ENCODE measurements at places on chromosomes 7 and 10. TPM values are rescaled to one million over a fixed set of nuclear protein-coding genes. Genes with fewer than 3 reads are reported as not detected.
A peak's percentile ranks its signal among the peaks of the same experiment; 100 is the strongest.

- no peak overlapping the region for H3K4me3 ChIP-seq
- H3K36me3 ChIP-seq, result no peaks in the 10 kb centered on the region
- H3K27ac ChIP-seq, result no peak overlapping the region
- no peaks in the 10 kb centered on the region for H3K27me3 ChIP-seq
Observed at GRCh38 chr7:19464241-19464640, 244.6 kb downstream of the POLR1F start.

DNA sequence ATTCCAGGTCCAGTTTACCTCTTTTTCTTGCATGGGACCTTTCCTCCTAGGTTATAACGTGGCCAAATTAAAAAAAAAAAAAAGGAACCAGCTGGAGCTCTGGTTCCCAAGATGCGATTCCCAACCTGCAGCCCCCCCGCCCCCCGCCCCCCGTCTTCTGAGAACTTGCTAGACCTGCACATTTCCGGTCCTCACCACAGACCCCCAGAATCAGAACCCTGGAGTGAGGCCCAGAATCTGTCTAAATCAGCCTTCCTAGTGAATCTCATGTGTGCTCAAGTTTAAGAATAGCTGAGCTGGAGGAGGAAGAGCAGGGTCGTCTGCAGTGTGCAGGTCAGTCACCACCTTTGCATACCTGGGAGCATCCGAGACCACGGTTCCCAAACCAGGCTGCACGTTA, 144.2 kb downstream of the KLF6 start:
- H3K27ac ChIP-seq, result no peak overlapping the region
- no peak for DNase-seq
- no peaks in the 10 kb centered on the region for H3K36me3 ChIP-seq
- H3K4me3 ChIP-seq, result no peak overlapping the region
- H3K27me3 ChIP-seq, result no peaks in the 10 kb centered on the region

MET gene
- 68.0 TPM for total RNA-seq

OR2A7 gene
- not detected for total RNA-seq

ACTR3C gene
- not detected for total RNA-seq

SLC26A4 gene
- total RNA-seq, result 0.56 TPM

DNA sequence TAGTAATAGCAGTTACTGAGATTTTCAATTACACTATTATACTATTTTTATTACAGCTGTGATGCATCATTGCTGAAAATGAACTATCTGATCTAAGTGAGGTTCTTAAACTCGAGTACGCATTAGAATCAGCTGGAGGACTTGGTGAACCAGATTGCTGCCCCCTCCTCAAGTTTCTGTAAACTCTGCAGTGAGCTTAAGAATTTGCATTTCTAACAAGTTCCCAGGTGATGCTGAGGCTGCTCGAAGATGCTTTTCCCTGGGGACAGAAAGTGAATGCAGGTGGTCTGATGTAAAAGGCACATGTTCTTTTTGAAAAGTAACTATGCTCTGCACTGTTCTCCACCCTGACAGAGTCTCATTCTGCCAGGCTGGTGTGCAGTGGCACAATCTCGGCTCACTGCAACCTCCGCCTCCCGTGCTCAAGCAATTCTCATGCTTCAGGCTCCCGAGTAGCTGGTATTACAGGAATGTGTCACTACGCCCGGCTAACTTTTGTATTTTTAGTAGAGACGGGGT, 12.5 kb downstream of the RNF133 start:
- H3K36me3 ChIP-seq, result no peaks in the 10 kb centered on the region
- no peaks in the 10 kb centered on the region for H3K27me3 ChIP-seq
- no peaks in the 10 kb centered on the region for H3K4me1 ChIP-seq

DNA sequence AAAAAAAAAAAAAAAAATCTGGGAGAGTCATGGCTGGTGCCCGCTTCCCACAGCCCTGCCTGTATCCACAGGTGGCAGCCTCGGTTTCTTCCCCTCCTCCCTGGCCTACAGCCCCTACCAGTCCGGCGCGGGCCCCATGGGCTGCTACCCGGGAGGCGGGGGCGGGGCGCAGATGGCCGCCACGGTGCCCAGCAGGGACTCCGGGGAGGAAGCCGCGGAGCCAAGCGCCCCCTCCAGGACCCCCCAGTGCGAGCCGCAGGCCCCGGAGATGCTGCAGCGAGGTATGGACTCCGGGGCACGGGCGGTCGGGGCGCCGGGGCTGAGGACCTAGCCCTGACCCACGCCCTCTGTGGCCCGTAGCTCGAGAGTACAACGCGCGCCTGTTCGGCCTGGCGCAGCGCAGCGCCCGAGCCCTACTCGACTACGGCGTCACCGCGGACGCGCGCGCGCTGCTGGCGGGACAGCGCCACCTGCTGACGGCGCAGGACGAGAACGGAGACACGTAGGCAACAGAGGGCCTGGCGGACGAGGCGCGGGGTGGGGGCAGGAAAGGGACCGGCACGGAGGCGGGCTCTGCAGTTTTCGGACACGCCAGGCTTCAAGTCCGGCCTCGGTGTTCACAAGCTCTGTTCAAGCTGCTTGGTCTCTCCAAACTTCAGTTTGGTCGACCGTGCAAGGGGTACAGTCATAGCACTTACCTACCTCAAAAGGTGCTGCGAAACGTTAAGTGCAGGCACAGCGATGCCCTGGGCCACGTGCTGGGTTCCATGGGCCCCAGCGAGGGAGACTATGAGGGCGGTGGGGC, 3.9 kb downstream of the NFKB2 start:
- H3K4me1 ChIP-seq, result peaks cover 17% of the 10 kb centered on the region
- no peaks in the 10 kb centered on the region for H3K27me3 ChIP-seq
- H3K36me3 ChIP-seq, result peaks cover 26% of the 10 kb centered on the region
- H3K27ac ChIP-seq, result peak overlapping the region; percentile 46
- peak; percentile 82 for DNase-seq

AKR1B1 gene
- 72.2 TPM for total RNA-seq

- peak; percentile 42 for DNase-seq
- no peaks in the 10 kb centered on the region for H3K27me3 ChIP-seq
- H3K27ac ChIP-seq, result no peak overlapping the region
- H3K4me3 ChIP-seq, result no peak overlapping the region
- H3K4me1 ChIP-seq, result peaks cover 35% of the 10 kb centered on the region
- H3K36me3 ChIP-seq, result no peaks in the 10 kb centered on the region
Observed at GRCh38 chr10:69845574-69846292, 44.0 kb downstream of the COL13A1 start.

DNA sequence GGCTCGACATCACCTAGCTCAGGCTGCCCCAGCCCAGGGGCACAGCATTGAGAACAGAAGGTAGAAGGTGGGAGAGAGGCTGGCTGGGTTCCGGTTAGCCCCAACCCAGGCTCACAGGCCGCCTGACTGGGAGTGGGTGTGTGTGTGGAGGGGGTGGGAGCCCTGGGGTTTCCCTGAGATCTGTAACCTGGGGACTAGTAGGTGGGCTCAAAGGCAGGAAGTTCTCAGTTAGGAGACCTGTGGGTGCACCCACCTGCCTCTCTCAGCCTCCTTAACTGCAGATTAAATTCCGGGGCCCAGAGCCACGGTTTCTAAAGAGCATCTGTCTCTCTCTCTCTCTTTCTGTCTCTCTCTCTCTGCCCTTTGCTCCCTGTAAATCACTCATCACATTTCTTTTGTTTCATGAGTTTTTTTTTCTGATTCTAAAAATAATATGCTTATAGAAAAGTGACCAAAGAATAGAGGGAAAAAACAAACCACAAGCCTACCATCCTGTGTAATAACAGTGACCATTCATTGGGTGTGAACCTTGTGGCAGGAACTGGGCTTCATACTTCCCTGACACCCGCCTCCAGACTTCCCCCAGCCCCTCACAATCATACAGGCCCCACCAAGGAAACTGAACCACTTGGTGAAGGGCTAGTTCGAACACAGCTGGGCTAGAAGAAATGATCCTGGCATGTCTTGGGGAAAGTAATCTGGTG, 83.4 kb upstream of the SMNDC1 start:
- H3K4me1 ChIP-seq, result peaks cover 9% of the 10 kb centered on the region
- no peaks in the 10 kb centered on the region for H3K27me3 ChIP-seq
- H3K4me3 ChIP-seq, result no peak overlapping the region
- no peak for DNase-seq
- no peaks in the 10 kb centered on the region for H3K36me3 ChIP-seq
- H3K27ac ChIP-seq, result no peak overlapping the region

DNA sequence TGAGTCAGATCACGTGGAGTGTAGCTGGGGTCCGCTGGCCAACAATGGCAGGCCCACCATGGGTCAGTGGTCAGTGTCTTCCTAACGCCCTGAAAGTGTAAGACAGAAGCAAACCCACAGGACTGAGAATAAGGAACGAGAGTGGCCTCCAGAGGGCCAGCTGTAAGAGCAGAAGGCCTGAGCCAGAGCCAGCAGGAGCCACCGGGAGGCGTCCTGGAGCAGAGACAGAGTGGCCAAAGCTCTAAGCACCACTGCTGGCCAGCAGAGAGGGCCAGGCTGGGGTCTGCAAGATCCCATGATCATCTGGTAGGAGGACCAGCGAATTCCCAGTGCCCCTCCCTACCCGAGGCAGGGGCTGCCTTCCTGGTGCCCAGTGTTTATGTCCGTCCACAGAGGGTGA, 9.2 kb downstream of the CCDC201 start:
- H3K27me3 ChIP-seq, result peaks cover 29% of the 10 kb centered on the region
- no peak overlapping the region for H3K4me3 ChIP-seq
- H3K27ac ChIP-seq, result no peak overlapping the region

DNA sequence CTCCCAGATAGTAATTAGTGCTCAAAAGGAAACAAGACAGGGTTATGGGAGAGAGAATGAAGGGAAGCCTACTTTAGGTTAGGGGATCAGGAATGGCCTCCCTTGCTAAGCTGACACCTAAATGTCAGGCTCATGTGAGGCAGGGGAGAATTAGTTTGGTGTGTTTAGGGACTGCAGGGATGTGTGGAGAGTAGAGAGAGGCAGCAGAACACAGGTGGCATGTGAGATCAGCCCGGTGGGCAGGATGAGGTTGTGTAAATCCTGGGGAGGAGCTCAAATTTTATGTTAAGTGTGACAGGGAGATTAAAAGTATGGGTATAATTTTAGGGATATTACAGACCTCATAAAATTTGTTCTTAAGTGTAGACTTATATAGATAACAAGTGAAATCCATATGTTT, 56.2 kb upstream of the ZNF438 start:
- no peaks in the 10 kb centered on the region for H3K27me3 ChIP-seq
- no peak overlapping the region for H3K27ac ChIP-seq
- DNase-seq, result no peak
- H3K36me3 ChIP-seq, result no peaks in the 10 kb centered on the region

DNA sequence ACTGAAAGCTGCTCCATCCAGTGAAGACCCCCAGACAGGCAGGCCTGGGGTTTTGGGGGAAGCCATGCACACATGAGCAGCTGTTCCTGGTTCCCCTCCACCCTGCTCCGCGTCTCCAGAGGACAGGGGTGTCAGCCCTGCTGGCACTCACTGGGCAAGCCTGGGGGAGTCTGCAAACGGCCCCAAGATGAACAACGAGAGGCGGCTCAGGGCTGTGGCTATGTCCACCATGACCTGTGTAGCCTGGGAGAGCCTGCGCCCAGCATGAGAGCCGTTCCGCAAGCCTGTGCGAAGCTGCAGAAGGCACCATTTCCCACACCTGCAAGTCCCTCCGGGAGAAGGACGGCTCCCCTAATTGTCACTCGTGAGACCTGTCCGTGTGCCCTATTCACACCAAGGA, 59.5 kb downstream of the DPYSL4 start:
- no peak overlapping the region for H3K4me3 ChIP-seq
- no peak for DNase-seq
- H3K36me3 ChIP-seq, result no peaks in the 10 kb centered on the region
- peaks cover 2% of the 10 kb centered on the region for H3K27me3 ChIP-seq

NUTM2D gene
- 0.56 TPM for total RNA-seq

- H3K27me3 ChIP-seq, result no peaks in the 10 kb centered on the region
- no peaks in the 10 kb centered on the region for H3K36me3 ChIP-seq
- no peak overlapping the region for H3K4me3 ChIP-seq
- no peaks in the 10 kb centered on the region for H3K4me1 ChIP-seq
Observed at GRCh38 chr10:129771024-129771423, 193.1 kb downstream of the EBF3 start.

DNA sequence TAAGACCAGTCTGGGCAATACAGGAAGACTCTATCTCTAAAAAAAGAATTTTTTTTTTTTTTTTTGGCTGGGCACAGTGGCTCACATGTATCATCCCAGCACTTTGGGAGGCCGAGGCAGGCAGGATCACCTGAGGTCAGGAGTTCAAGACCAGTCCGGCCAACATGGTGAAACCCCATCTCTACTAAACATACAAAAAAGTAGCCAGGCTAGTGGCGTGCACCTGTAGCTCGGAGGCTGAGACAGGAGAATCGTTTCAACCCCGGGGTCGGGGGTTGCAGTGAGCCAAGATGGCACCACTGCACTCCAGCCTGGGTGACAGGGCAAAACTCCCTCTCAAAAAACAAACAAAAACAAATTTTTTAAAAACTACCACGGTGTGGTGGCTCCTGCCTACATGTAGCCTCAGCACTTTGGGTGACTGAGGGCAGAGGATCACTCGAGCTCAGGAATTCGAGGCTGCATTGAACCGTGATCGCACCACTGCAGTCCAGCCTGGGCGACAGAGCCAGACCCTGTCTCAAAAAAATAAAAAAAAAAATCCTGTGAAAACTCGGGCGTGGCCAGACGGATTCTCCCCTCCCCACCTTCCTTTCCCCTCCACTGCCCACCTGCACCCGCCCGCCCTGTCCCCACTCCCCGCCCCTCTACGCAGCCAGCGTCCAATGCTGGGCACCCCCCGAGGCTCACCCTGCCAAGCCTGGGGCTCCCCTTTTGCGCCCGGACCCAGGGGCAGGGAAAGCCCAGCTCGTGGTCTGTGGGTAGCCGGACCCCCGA, 745 bp upstream of the ORAI2 start:
- peaks cover 4% of the 10 kb centered on the region for H3K36me3 ChIP-seq
- no peak for DNase-seq
- H3K4me3 ChIP-seq, result peak overlapping the region; percentile 85
- no peaks in the 10 kb centered on the region for H3K27me3 ChIP-seq

- DNase-seq, result no peak
- no peaks in the 10 kb centered on the region for H3K4me1 ChIP-seq
- no peak overlapping the region for H3K4me3 ChIP-seq
- H3K36me3 ChIP-seq, result no peaks in the 10 kb centered on the region
- H3K27ac ChIP-seq, result no peak overlapping the region
Observed at GRCh38 chr10:2244471-2244870, 507.1 kb upstream of the ADARB2 start.

CHAT gene
- not detected for total RNA-seq

CREM gene
- 40.5 TPM for total RNA-seq

GATA3 gene
- total RNA-seq, result not detected

C10orf53 gene
- not detected for total RNA-seq

SNX10 gene
- total RNA-seq, result not detected

Data from IMR-90 (cell line).